ENCODE measurements at places on chromosomes 12 and 14. TPM values are rescaled to one million over a fixed set of nuclear protein-coding genes. Genes with fewer than 3 reads are reported as not detected.

- DNase-seq: no peak
Observed at GRCh38 chr12:12822886-12823285, 9.7 kb downstream of the DDX47 start.

- DNase-seq: no peak
Observed at GRCh38 chr14:62665286-62665685, 380.0 kb downstream of the KCNH5 start.

GRCh38 chr12:29071099-29071498 lies 78.0 kb upstream of the FAR2 start:
- no peak for DNase-seq

- no peak for DNase-seq
Observed at GRCh38 chr14:61388173-61388975, 67.0 kb downstream of the PRKCH start.

DNA sequence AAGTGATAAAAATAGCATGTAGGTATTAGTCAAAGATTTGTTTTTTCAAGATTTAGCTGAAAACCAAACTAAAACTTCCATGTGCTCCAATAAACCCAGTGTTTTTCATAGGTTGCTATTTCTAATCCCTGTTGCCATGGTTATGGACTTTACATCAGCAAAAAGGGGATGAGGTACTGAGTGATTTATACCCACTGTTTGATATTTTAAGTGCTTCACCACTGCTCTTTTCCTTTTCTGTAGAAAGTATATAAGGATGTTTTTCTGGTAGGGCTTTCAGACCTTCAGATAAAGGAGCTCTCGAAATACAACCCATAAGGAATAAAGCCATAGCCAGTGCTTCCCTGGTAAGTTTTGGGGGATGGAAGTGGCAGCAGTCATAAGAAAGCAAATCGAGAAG lies at the start of gene OTOGL:
Gene OTOGL, plus strand, starts transcription at position 279 of the 400 bp plus-strand sequence. CDS start 109,895 bp downstream, outside the sequence.
- DNase-seq: no peak

DNA sequence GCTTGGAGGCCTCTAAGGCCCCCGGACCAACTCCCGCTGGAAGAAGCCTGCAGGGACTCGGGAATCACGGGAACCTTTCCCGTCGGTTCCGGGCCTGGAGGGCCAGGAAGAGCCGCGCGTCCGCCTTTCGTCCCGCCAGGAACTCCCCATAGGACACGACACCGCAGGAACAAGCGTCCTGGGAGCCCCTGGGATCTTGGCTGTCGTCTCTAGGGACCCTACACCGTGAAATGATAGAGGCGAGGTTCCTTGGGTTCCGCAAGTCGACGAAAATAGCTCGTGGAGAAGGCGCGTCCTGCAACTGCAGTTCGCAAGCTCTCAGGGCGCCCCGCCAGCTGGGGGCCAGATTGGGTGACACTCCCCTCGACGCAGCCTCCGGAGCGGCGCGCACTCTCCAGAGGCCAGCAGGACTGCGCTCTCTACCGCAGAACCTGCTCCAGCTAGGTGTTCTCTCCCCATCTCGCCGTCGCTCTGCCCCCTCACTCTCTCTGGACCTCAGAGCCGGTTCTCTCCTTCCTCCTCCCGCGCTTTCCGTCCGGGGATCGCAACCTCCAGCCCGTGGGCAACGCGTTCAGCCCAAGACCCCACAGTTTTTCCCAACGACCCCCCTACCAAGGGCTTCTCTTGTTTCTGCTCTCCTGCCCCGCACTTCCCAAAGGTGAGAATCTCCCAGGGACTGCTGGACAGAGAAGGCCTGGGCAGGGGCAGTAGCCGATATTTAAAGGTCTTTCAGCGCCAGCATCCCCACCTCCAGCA lies 776 bp downstream of the BMP4 start:
- DNase-seq: no peak

The COCH gene
- 6.9 TPM for polyA plus RNA-seq
